NCI-H1417 (cell line): ENCODE measurements at places on chromosomes 7 and 10.

GRCh38 chr10:1550291-1550595 is 187.1 kb downstream of the ADARB2 start:
- DNase-seq: peak; percentile 77

GRCh38 chr7:33933611-33934281 is 28.4 kb downstream of the BMPER start:
- DNase-seq: no peak

DNA sequence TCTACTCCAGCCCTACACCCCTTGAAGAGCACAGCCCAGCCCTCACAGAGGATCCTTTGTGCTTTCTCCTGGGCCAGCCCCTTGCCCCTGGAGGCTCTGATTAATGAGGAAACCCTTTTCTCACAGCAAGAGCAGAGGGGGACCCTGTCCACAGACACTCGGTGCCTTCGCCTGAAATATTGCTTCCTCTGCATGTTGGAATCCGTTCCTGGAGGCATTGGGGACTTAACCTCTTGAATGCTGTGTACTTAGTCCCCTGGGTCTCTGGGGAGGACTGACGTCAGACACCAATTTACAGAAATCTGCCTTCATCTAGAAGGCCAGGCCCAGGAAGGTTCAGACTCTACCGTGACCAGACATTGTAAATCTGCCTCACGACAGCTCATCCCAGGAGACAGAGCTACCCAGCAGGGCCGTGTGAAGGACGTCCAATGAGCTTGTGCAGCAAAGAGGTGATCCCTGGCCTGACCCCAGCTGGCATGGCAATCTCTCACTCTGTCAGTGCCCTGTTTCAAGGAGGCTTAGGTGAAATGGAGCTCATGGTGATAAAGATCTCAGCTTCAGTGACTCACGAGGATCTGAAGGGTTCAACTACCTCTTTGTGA is 8.1 kb upstream of the TMEM72 start:
- DNase-seq: peak; percentile 66

- no peak for DNase-seq
Measured at GRCh38 chr7:12638851-12639456, 48.5 kb upstream of the ARL4A start.

- DNase-seq: peak; percentile 30
Measured at GRCh38 chr10:18312374-18313139, 172.3 kb downstream of the CACNB2 start.

DNA sequence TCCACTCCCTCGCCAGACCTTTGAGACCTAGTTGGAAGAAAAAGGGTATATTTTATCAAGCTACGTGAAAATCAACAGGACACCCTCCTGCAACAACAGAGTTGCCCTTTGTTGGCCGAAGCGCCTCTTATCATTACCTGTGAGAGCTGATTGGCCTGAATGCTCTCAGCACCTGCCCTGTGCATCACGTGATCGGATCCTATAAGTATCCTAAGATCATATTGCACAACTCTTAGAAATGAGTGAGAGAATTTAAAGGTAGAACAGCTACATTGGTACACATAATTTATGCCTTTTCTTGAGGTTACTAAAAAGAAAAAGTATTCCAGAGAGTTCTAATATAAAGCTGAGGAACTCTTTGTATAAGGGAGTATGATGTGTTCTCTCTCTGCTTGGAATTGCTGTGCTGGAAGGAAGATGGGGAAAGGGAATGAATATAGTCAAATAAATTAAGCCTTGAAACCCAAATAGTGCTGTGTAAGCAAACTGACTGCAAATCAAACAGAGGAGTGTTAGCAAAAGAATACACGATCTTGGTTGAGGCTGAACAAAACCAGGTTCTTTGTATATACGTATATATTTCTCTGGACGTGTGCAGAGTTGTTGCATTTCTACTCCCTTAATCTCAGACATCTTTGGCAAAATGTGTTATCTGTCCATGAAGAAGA is 69.3 kb downstream of the LRRC4 start:
- peak; percentile 11 for DNase-seq

- DNase-seq: peak; percentile 27
Measured at GRCh38 chr7:134690016-134690415, 43.4 kb downstream of the BPGM start.

DNA sequence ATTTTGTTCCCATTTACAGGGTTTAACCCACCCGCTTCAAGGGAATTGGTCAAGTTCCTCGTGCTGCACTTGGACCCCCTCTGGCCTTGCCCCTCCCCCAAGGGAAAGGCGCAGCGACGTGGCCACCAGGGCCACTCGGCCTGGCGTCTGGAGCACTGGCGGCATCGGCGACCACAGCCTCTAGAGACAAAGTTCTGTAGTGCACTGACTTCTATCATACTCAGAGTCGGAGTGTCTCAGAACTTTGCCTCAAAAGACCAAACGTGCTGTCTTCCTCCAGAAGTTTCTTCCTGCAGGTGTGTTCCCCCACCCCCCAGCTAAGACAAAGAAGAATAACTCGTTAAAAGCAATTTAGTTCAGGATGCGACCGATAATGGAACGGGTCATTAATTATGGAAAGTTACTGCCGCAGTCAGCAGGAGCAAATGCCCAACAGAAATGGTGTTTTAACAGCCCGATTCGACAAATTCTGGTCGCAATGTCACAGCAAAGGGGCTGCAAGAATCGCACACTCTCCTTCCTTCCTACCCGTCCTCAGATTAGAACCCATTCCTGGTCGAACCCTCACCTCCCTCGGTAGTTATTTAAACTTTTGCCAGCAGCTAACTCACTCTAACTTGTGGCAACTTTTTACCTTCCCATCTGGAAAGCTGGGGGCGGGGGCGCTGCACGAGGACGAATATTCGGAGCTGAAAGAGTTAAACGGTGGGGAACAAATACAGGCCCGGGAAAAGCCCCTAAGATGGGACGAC is 202.1 kb upstream of the NFE2L3 start:
- DNase-seq: no peak

- DNase-seq: no peak
Measured at GRCh38 chr10:69403066-69403465, 13.7 kb downstream of the TACR2 start.

DNA sequence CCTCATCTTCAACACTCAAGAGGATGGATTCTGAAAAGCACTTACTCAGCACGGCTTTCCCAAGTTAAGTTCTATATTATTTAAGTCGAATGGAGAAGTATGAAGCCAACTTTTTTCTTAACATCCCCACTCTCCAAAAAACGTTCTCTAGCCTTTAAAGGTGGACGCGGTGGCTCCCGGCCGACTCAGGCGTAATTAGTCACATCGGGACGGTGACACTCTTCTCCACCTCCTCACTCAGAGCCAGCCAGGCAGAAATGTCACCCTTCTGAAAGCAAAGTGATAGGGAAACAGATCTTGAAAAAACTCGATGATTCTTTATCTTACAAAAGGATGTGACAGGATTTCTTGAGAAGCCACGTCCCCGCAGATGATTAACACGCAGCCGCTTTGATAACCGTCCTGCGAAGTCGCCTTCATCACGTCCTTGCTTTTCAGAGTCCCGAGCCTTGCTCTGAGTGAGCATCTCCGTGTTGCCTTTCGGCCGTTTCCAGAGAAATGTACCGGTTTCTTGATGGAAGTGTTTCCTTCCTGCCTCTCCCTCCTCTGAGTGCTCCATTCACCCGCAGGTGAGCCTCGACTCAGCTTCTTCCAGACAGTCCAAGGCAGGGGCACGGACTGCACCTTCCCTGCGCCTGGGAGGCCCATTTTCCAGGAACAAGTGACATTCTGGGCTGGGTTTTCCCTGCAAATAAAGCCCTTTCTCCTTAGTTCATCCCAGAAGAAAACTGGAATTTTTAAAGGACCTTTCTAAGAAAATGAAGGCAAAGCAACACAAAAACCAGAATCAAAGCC is 314.8 kb downstream of the DNAJB6 start:
- DNase-seq: no peak

DNA sequence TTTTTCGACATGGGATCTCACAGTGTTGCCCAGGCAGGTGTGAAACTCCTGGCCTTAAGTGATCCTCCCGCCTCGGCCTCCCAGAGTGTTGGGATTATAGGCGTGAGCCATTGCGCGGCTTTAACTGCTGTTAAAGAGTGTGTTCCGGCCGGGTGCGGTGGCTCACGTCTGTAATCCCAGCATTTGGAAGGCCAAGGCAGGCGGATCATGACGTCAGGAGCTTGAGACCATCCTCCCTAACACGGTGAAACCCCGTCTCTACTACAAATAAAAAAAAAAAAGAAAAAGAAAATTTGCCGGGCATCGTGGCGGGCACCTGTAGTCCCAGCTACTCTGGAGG is 1.1 kb downstream of the RABGEF1 start:
- no peak for DNase-seq

DNA sequence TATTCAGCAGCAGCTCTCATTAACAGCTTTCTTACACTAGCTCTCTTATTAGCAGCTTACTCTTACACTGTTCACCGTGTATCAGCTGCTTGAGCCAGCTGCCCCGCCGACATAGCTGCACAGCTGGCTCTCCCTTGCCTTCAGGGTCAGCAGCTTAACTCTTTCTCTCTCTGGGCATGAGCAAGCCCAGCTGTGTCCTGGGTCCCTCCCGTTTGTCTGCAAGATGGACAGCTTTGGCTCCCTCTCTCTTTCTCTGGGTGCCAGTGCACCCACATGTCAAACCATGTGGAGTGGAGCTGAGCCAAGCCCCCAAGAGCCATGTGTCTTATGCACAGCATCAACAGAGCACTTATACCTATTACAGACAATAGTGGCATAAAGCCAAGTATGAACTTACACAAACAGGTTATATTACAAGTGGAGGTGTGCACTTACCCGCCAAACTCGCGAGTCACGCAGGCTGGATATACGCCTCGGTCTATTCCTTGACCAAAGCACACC is 35.7 kb upstream of the MTPAP start:
- peak; percentile 50 for DNase-seq

GRCh38 chr7:86947929-86948328 is 111.5 kb downstream of the ELAPOR2 start:
- DNase-seq: no peak

DNA sequence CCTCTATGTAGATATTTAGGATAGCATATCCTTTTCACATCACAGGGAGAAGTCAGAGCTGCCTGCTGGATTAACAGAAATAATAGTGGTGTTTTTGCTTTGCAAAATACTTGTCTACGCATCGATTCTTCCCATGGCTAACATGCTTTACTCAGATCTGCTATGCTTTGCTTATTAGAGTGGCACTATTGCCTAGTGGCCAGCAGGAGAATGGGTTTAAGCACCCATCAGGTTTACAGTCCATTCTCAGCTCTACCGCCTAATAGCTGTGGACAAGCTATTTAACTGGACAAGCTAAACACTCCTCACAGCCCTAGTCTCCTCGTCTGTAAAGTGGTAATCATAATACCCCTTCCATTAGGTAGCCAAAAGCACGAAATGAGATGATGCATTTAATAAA is 218.2 kb upstream of the CCDC6 start:
- no peak for DNase-seq

- no peak for DNase-seq
Measured at GRCh38 chr10:110758128-110758765, 113.5 kb upstream of the PDCD4 start.

DNA sequence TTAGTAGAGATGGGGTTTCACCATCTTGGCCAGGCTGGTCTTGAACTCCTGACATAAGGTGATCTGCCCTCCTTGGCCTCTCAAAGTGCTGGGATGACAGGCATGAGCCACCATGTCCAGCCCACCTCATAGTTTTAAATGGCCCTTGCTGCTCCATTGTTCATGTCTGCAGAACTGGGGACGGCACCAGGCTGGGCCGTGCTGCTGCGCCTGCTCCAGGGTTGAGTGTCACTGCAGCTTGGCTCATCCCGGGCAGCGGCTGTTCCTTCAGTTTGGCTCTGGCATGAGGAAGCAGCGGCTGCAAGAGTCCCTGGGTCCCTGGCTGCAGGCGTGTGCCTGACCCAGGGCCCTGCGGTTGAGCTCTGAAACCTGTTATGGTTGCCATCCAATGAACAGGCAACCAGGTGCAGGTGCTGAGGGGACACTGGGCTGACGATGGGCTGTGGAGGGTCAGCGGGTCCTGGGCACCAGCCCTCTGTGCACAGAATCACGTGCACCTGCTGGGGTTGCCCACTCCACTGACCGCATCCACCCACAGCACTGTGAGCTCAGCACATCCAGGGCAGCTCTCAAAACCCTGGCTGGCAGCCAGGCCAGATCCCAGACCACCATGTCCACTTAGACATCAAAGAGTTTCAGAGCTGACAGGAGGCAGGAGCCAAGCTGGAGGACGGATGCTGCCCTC is 70.2 kb upstream of the PPP2R2D start:
- no peak for DNase-seq

GRCh38 chr7:39271402-39271801 is 293.7 kb downstream of the POU6F2 start:
- peak; percentile 89 for DNase-seq

DNA sequence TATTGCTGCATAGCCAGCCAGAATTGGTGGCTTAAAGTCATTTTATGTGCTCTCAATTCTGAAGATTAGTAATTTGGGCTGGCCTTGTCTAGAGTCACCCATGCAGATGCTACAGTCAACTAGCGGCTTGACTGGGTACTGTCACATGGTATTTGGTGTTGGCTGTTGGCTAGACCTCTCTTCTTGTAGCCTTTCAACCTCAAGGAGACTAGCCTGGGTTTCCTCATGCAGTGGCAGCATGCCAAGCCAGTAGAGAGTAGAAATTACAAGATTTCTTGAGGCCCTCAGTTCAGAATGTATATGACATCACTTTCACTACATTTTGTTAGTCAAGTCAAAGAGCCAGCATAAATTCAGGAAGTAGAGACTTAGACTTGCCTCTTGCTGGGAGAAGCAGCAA is 3.7 kb upstream of the ZNF800 start:
- no peak for DNase-seq

GRCh38 chr7:84744385-84744784 is 442.5 kb downstream of the SEMA3D start:
- no peak for DNase-seq

DNA sequence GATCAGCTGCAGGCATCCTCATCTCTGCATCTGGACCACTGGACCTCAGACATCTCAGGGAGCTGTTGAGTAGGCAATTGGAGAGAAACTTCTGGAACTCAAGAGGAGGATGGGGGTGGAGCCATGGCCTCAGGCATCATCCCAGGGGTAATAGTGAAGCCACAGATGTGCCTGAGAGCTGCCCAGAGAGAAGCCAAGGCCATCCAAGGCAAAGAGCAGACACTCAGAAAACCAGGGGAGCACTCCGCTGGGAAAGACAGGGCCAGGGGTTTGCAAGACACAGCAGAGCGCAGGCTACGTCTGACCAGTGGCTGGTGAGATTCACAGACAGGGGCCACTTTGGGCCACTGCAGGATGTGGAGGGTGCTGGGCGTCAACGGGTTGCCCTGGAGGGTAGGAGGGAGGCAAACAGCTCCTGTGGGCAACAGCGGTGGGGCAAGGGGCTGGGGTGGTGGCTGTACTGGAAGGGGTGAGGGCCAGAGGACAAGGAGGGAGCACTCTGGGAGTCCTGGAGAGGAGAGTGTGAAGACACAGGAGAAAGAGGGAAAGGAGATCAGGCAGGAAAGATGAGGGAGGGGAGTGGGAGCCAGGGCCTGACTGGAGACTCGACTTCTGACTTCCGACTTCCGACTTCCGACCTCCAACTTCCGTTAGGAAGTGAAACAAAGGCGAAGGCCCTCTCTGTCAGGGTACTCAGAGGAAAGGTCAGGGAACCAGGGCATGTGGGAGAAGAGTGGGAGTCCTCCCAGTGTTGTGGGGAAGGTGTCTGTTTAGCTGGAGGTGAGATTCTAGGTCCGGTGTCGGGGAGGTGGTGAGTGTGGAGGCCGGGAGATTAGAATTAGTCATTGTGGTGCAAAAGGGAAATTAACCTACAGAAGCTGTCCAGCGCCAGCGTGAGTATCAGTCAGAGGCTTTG is 69.7 kb upstream of the ANTXRL start:
- DNase-seq: no peak
